ENCODE measurements at places on chromosomes 2 and 18. TPM values are rescaled to one million over a fixed set of nuclear protein-coding genes. Genes with fewer than 3 reads are reported as not detected.

DNA sequence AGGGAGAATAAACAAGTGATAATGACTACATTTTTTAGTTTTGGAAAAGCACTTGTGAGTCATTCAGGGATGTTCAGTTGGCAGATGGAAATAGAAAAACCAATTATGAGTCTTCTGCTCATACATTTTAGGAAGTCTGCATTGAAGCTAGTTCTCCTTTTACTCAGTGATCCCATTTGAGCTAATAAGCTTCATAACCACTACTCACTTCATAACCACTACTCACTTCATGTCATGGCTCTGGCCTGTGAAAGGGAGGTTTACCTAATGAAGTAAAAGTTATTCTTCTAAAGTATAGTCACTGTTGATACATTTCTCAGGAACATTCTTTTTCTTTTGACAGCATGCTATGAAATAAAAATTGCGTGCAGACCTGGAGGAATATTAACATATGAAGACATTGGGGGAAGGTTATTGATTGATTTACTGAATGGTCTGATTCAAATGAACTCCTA is 948.7 kb downstream of the TSN start:
- no peak for DNase-seq

DNA sequence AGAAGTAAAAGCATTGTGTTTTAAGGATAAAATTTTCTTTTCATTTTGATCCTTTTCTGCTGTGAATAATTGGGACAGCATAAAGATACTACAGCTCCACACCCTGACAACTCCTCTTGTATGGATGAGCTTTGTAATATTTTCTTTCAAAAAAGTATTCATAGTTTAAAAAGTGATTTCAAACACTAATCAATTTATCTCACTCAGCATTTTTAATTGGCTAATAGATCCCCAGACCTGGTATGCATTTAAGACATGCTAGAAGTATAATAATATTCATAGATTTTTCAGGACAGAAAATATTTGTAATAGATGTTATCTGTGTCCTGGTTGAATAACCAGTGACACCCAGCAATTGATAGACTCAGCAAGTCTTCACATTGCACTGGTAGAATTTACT is 510.7 kb downstream of the RIT2 start:
- no peak for DNase-seq

DNA sequence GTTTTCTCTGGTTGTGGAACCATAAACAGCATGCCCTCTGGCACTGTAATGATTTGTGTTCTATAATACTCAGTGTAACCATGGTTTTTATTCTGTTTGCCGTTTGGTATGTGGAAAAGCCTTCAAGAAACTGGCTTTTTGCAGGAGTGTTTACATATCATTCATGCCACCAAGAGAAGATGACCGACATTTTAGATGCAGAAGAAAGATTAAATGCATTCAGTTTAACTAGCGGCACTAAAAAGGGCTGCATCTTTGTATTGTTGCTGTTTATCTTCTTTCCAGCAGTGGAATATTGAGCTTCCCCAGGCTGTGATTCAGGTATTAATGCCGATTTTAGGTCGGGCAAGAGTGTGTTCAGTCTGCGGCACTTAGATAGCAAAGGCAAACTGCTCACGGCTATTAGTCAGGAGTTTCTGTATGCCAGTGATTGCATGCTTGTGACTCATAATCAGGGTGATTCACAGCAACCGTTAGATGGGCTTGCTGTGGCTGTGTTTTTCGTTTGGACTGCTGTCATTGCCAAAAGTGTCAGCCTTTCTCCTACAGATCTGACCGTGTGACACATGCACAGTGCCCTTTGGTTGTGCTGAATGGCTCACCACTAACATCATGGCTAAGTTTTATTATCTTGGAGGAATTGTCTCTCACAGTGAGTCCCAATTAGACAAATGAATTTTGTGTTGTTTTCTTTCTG is 479.7 kb downstream of the PARD3B start:
- peak; percentile 94 for DNase-seq

DNA sequence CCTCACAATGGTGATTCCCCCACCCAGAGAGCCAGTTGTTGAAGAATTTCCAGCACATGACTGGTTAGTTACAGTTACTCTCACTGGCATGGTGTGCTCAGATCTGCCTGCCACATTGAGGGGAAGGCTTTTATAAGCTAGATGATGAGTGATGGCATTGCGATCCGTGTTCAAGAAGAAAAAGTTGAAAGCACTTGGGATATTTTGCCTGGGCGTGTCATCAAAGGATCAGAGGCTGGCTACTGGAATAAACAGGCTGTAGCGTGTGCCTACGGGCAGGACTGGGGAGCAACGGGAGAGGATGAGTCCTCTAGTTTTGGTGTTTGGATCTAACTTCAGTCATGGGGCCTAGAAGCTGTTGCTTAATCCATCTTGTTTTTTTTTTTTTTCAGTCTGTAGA is 175.0 kb downstream of the SETBP1 start:
- no peak for DNase-seq

TXNDC2 gene
- not detected for total RNA-seq

MRPL44 gene
- total RNA-seq: 34.0 TPM

All from fibroblast of lung (primary cell).